ENCODE measurements at places on chromosomes 4 and X. TPM values are rescaled to one million over a fixed set of nuclear protein-coding genes. Genes with fewer than 3 reads are reported as not detected.

FRMD7 gene
- not detected for total RNA-seq

FBXW7 gene
- 139 TPM for total RNA-seq

GABRG1 gene
- not detected for total RNA-seq

MAGEA2 gene
- not detected for total RNA-seq

SPARCL1 gene
- total RNA-seq, result 62.3 TPM

ZCCHC18 gene
- total RNA-seq, result not detected

ADGRG2 gene
- 0.24 TPM for total RNA-seq

Data from suprapubic skin (tissue), 4 donors.